Activated CD4-positive, alpha-beta T cell treated with anti-CD3 and anti-CD28 coated beads, Interleukin-2, amount 50 U/mL, for 48 hours (primary cell): ENCODE measurements at places on chromosomes 4 and X.

- no peak for DNase-seq
These were observed 399 bp downstream of the AIFM1 start for GRCh38 chrX:130165181-130165702.

GRCh38 chrX:18574591-18574990 is 97.3 kb downstream of the RS1 start:
- DNase-seq: no peak

GRCh38 chr4:38590046-38590445 is 74.0 kb upstream of the KLF3 start:
- no peak for DNase-seq

- DNase-seq: no peak
These were observed 61.2 kb upstream of the CITED1 start for GRCh38 chrX:72366701-72367454.

DNA sequence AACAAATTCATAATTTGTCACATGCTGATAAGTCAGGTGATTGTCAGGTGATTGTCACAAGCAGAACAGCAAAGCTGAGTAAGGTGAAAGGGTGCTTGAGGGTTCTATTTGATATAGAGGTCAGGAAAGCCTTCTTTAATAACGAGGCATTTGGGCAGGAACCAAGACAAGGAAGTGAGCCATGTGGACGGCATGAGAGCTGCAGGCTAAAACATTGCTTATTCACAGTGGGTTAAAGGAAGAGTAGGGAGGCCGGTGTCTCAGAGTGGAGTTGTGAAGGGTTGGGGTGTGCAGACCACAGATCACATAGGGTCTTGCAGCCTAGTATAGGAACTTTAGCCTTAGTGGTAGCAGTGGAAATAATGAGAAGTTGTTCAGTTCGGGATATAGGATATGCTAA is 31.3 kb upstream of the CYP2U1 start:
- DNase-seq: no peak

DNA sequence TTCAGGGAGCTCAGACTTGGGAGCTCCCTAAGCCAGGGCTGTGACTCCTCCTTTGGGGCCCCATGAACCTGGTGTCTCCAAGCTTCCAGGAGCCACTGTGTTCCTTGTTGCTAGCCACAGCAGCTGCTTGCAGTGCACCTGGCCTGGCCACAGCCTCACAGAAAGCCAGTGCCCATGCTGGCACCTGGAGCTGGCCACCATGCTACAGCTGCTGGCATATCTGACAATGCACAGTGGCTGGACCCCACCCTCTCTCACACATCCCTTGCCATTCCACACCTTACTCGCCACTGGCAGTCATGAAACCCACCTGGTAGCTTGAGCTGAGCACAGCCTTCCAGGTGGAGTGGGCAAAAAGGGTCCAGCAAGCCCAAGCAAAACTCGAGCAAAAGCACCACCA is 441.7 kb downstream of the ARAP2 start:
- no peak for DNase-seq

GRCh38 chr4:24807611-24808010 is 12.2 kb downstream of the SOD3 start:
- DNase-seq: no peak

GRCh38 chrX:6226596-6227452 is 1.8 kb downstream of the NLGN4X start:
- DNase-seq: no peak

GRCh38 chrX:40470830-40471429 is 109.8 kb upstream of the ATP6AP2 start:
- DNase-seq: no peak

DNA sequence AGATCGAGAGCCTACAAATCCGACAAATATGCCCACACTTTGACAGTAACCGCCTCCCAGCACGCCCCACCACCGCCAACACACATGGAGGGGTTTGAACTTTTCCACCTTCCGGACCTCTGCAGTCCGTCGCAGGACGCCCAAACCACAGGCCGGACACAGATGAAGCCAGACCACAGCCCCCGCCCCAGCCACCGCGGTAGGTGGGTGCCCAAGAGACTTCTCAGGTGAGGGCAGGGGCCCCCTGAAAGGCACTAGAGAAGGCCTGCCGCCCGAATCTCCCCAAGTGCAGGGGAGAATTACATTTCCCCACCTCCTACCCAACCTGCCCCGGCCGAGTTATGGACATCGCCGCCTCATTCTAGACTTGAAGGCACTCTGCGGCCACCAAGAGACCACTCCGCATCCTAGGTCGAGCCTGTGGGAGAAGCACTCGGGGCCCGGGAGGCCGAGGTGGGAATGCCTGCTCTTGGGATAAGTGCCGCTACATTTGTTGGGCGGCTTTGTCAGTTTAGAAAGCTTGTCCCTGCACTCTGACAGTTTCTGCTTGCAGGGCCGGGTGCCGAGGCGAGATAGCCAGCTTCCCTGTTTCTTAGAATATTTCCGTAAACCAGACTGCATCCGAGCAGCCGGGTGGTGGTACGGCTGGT is 21.5 kb downstream of the HAND2 start:
- no peak for DNase-seq

DNA sequence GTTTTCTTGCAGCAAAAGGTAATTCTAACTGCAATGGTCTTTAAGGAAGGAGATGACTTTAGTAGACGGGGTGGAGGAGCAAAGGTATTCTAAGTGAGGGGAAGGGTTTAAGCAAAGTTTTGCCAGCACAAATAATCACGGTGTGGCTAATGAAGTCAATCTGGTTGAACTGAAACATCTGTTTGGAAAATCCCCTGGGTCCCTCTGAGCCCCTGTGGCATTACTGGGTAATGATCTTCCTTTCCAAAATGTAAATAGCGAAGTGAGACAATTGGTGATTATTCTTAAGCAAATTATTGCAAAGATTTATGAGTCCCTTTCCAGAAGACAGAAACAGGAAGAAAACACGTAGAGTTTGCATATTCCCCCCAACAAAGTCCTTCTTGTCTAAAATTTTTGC is 47.2 kb downstream of the FGFBP1 start:
- no peak for DNase-seq

GRCh38 chrX:110341189-110342035 is 17.2 kb upstream of the RTL9 start:
- DNase-seq: no peak

- DNase-seq: no peak
These were observed 574.3 kb upstream of the DIPK2B start for GRCh38 chrX:45774961-45775360.

DNA sequence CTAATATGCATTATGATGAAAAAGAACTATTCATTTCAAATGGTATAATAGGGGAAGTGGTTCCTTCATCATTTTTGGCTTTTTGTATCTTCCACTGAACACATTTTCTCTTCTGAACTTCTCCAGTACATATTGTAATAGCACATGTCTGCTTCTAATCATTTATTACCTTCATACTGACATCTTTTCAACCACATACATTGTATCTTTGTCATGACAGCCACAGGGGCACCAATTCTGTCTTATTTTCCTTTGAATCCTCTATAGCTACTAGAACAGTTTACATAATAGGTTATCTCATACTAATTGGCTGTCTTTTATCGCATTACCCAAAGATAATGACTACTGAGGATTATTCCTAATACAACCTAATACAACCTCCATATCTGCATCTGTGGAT is 37.7 kb downstream of the PALLD start:
- no peak for DNase-seq

DNA sequence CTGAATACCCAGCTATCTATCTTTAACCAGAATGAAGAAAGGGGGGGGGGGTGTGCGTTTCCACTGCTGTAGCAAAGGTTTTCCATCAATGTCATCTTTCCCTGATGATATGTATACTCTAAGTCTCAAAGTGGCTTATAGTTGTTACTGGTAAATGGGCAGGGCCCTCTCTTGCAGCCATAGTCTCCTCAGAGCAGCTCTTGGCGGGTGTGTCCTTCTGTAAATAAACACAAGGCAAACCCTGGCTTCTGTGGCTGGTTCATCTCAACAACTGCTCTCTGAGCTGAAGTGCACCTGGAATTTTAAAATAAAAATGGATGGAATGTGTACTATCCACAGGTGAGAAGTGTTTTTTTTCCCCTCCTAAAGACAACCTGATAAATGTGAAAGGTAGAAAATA is 57.5 kb upstream of the SCML1 start:
- DNase-seq: no peak

DNA sequence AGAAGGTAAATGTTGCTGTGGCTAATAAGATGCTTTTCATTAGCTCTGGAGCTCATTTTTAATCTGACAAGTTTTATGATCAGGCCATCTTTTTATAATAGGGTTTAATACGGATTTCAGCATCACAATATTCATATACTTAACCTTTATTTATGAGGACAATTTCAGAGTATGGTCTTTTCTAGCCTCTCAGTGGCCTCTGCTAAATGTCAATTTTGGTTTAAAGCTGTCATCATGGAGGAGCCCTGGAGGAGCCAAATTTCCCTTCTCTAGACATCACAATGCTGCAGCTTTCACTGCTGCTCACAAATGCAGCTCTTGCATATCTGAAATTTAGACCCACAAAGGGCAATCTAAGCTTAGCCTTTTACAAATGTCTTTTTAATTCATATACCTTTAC is 510.4 kb downstream of the PCDH7 start:
- DNase-seq: no peak

- DNase-seq: no peak
These were observed 139.2 kb downstream of the NWD2 start for GRCh38 chr4:37383579-37384229.

GRCh38 chrX:70970482-70970995 is 39.6 kb upstream of the SLC7A3 start:
- no peak for DNase-seq

- no peak for DNase-seq
These were observed 121.4 kb downstream of the LUZP4 start for GRCh38 chrX:115410731-115411428.

DNA sequence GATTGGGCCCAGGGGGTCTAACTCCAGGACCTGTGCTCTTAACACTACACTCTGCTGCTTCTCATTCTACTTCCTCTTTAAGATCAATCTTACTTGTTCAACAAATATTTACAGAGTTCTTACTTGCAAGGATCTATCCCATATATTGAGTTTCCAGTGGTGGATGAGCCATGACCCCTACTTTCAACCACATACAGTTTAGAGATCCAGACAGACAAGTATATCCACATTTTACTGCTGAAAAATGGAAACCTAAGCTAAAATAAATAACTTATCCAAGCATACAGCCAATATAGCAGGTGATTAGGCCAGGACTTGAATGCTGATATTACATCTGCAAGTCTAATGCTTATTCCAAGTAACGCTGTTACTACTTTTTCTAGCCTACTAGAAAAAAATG is 18.7 kb downstream of the TMEM150C start:
- DNase-seq: no peak

GRCh38 chr4:139564502-139564901 is 8.5 kb upstream of the SETD7 start:
- no peak for DNase-seq

GRCh38 chr4:472881-473569 is 25.9 kb downstream of the ZNF721 start:
- no peak for DNase-seq

DNA sequence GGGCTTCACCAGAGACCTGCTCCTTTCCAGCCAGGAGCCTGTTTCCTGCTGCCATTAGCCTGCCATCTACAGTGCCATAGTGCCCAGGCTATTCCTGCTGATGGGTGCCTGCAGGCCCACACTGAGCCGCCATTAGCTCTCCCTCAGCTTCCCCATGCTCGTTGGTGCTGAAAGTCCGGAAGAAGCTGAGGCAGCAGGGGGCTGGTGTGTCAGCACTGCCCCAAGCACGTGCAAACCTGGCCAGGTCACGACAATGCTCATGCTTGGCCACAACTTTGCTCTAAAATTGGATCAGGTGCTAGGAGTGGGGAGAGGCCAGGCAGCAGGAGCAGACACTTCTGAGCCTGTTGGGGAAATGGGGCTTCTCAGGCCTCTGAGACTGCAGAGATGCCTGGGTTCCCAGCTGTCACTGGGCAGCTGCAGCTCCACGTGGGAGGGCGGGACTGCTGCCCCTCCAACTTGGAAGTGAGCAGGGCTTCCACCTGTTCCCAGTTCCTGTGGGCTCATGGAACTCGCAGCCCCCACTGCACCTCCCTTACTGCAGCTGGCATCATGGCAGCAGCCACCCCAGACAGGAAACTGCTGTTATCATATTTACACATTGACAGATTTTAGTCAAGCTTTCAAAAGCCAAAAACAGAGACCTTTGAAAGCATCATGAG is 913.9 kb downstream of the FSTL5 start:
- DNase-seq: no peak

DNA sequence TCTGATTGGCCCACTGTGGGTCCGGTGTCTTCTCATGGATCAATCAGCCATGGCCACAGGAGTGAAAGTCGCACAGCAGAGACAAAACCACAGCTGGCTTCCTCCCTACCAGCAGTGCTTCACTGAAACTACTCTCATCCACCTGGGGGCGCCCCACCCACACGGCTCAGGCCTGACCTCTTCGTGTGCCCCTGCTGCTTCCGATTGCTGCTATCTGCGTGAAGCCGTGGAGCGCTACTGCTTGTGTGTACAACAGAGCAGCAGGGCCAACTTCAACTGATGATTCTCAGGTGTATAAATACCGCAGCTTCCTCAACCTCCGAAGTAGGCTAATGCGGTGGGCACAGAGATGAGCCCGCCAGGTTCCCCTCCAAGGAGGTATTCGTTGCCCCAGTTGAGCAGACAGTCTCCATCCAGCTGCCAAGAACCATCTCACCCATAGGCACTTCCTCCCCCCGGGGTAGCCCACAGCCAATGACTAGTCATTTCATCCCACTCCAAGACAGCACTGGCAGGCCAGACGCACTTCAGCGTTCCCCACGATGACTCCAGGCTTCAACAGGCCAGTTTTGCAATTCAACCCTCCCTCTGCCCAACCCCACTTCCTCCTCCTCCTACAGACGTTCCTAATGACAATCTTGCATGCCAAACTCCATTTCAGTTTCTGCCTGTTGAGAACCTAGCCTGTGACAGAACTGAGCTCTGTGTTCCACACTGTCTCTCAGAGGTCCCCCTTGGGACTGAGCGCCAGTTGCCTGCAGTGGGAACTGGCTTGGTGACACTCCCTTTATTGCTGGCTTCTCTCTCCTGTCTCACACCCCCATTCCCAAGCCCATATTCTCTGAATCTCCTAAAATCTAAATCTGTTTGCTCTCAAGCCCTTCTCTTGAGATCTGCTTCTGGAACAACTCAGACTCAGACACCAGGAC is 41.3 kb upstream of the ATP6AP2 start:
- peak; percentile 65 for DNase-seq
